ENCODE measurements at places on chromosomes 6 and 20. TPM values are rescaled to one million over a fixed set of nuclear protein-coding genes. Genes with fewer than 3 reads are reported as not detected.

The SLC22A3 gene
- not detected for total RNA-seq

The BPIFB4 gene
- total RNA-seq = not detected

The IRF4 gene
- 438 TPM for total RNA-seq

The CLPSL2 gene
- total RNA-seq = not detected

The FRK gene
- 0.08 TPM for total RNA-seq

The RSPO4 gene
- total RNA-seq = not detected

The ZBTB46 gene
- total RNA-seq = not detected

The TCF15 gene
- total RNA-seq = 0.23 TPM

The PTCHD4 gene
- total RNA-seq = not detected

The NHLRC1 gene
- total RNA-seq = 0.19 TPM

DNA sequence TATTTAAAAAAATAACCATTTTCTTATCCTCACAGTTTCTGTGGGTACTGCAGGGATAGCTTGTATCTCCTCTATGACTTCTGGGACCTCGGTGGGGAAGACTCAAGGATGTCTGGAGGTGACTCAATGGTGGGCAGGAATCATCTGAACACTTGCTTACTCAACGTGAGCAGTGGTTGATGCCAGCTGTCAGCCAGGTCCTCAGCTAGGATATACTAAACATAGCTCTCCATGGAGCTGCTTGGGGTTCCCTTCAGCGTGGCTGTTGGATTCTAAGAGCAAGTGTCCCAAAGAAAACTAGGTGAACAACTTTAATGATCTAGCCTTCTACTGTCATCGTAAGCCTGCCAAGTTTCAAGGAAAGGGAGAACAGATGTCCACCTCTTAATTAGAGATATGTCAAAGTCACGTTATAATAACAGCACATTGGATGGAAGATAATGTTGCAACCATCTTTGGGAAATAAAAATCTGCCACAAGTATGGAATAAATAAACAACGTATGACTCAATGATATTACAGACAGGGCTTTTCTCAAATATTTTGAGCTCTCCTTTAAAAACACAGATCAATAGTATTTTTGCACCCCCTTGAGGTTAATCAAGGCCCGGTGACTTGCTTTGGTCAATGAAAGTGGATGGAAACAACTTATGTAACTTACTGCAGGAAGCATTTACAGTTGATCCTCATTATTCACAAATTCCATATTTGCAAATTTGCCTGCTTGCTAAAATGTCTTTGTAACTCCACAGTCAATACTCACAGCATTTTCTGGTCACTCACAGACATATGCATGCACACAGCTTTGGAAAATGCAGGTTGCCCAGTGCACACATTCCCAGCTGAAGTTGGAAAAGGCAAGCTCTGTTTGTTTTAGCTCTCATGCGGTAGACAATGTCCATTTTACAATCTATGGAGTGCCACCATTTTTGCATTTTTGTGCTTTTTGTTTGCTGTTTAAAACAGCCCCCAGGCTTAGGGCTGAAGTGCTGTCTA is 6.6 kb upstream of the HEBP2 start:
- H3K36me3 ChIP-seq = no peaks in the 10 kb centered on the region
- H3K4me1 ChIP-seq = no peaks in the 10 kb centered on the region
- no peak for DNase-seq
- H3K27ac ChIP-seq = no peak overlapping the region

DNA sequence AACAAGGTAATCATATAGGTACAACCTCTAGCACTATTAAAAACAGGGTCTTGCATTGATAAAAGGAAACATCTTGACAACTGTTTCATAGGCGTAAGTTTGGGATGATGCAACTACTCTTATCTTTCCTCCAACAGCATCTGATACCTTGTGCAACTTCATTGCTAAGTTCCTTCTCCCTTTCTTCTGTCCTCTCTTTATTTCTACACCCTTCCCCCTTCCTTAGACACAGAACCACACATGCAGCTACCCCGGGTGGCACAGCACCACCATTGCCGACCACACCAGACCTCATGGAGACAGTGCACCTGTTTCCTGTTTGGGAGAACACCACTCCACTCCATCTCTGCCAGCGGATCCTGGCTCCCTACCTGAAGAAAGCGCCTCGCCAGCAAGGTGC is 14.4 kb downstream of the MYB start:
- DNase-seq = no peak
- peaks cover 19% of the 10 kb centered on the region for H3K4me1 ChIP-seq
- H3K4me3 ChIP-seq = no peak overlapping the region
- peak overlapping the region; percentile 30 for H3K27ac ChIP-seq
- no peaks in the 10 kb centered on the region for H3K27me3 ChIP-seq

GRCh38 chr6:96837081-96837971 is at the start of gene GPR63:
GPR63 (minus strand) TSS chr6:96837477; CDS start chr6:96799731, 37,746 bp downstream.
- peaks cover 66% of the 10 kb centered on the region for H3K27me3 ChIP-seq
- H3K36me3 ChIP-seq = no peaks in the 10 kb centered on the region
- H3K4me3 ChIP-seq = peak within 1 kb of the TSS; percentile 85

DNA sequence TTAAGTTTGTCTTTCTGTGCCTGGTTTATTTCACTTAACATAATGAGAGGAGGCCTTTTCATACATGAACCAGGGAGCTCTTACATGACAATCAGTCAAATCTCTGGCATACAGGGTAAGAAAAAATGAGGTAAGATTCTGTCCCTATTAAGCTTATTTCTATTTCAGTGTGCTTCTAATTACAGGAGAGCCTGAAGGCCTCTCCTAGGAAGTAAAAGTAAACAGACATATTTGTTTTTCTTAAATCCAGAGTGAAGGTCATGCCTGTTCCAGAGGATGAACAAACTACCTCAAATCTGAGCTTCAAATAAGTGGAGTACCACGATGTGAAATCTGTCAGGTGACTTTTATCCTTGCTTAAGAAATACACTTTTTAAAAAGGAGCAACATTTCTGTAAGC is 72.6 kb downstream of the POPDC3 start:
- no peaks in the 10 kb centered on the region for H3K36me3 ChIP-seq
- no peak overlapping the region for H3K27ac ChIP-seq
- peaks cover 9% of the 10 kb centered on the region for H3K27me3 ChIP-seq
- no peaks in the 10 kb centered on the region for H3K4me1 ChIP-seq
- H3K4me3 ChIP-seq = no peak overlapping the region

DNA sequence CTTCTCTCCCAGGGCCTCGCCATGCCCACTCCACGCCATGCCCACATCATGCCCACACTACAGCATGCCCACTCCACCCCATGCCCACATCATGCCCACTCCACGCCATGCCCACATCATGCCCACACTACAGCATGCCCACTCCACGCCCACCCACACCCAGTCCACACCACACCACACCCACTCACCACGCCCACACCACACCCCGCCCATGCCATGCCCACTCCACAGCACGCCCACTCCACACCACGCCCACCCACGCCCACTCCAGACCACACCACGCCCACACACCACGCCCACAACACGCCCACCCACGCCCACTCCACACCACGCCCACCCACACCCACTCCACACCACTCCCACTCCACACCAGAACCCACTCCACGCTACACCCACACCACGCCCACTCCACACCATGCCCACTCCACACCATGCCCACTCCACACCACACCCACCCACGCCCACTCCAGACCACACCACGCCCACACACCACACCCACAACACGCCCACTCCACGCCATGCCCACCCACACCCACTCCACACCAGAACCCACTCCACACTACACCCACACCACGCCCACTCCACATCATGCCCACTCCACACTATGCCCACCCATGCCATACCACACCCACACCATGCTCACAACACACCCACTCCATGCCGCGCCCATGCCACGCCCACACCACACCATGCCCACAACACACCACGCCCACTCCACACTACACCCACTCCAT is 88.6 kb downstream of the ERMARD start:
- no peak overlapping the region for H3K4me3 ChIP-seq
- no peak for DNase-seq
- H3K27ac ChIP-seq = no peak overlapping the region
- no peaks in the 10 kb centered on the region for H3K4me1 ChIP-seq
- H3K36me3 ChIP-seq = no peaks in the 10 kb centered on the region

DNA sequence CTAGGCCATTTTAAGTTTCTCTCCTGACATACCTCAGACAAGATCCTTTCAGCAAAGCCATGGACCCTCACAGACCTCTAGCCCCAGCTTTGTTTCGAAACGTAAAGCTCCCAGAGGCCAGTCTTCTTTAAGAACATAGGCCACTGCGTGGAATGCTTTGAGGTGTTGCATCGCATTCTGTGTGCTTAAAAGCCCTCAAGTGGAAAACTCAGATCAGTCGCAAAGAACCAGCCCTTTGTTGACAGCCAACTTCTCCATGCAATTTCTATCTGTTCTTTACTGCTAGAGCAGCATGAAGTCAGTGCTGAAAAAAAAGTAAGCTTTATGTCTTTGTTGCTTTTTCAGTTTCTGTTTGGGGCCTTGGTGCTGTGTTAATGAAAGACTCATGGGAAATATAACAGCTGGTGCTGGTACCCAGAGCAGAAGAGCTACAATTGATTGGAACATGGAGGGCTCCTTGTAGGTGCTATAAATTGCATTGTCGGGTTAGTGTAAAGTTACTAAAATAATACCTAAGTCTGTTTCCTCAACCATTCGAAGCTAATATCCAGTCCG is 142.6 kb downstream of the MAP3K7 start:
- DNase-seq = no peak
- H3K4me1 ChIP-seq = peaks cover 46% of the 10 kb centered on the region
- H3K36me3 ChIP-seq = peaks cover 5% of the 10 kb centered on the region
- no peaks in the 10 kb centered on the region for H3K27me3 ChIP-seq

GRCh38 chr6:26141378-26141904 is 54.2 kb downstream of the HFE start:
- H3K4me3 ChIP-seq = no peak overlapping the region
- no peak overlapping the region for H3K27ac ChIP-seq
- no peak for DNase-seq
- no peaks in the 10 kb centered on the region for H3K36me3 ChIP-seq
- no peaks in the 10 kb centered on the region for H3K27me3 ChIP-seq
- peaks cover 2% of the 10 kb centered on the region for H3K4me1 ChIP-seq

- H3K4me1 ChIP-seq = peaks cover 25% of the 10 kb centered on the region
- no peaks in the 10 kb centered on the region for H3K27me3 ChIP-seq
- H3K4me3 ChIP-seq = no peak overlapping the region
- no peak overlapping the region for H3K27ac ChIP-seq
- H3K36me3 ChIP-seq = peaks cover 39% of the 10 kb centered on the region
Observed at GRCh38 chr6:39102071-39102820, 12.7 kb downstream of the SAYSD1 start.

DNA sequence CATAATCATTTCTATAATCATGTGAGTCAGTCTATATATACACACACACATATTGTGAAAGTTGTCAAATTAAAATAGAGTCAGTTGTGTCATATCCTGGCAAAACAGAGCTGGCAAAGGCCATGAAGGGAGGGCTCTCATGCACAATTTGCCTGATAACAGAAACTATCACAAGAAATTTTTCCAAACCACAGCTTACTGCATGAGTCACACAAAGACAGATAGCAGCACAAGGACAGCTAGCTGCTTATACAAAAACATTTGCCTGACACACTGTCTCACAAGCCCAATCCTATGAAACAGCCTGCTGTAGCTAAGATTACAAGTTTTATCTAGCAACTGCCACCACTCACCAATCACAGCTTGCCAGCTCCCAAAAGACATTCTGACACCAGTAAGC is 848.5 kb upstream of the MAN1A1 start:
- H3K36me3 ChIP-seq = no peaks in the 10 kb centered on the region
- H3K27me3 ChIP-seq = no peaks in the 10 kb centered on the region
- H3K4me1 ChIP-seq = peaks cover 3% of the 10 kb centered on the region
- peak; percentile 1 for DNase-seq

DNA sequence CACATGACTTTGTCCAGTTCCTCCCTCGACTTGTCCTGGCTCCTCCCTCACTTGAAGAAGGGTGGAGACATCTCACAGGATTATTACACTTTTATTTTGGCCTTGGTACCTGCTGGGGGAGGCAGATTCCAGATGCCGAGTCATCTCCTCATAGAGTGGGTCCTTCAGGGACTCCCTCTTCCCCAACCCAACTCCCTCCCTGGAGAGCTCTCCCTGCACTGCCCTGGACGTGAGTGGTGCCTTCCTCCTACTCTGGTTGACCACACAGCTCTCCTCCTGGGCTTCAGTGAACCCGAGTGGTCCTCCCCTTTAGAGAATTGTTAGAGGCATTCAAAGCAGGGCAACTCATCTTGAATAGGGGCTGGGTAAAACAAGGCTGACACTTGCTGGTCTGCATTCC is 40.9 kb upstream of the MC3R start:
- H3K4me1 ChIP-seq = no peaks in the 10 kb centered on the region
- peaks cover 3% of the 10 kb centered on the region for H3K27me3 ChIP-seq
- no peak overlapping the region for H3K4me3 ChIP-seq
- no peaks in the 10 kb centered on the region for H3K36me3 ChIP-seq
- no peak for DNase-seq

DNA sequence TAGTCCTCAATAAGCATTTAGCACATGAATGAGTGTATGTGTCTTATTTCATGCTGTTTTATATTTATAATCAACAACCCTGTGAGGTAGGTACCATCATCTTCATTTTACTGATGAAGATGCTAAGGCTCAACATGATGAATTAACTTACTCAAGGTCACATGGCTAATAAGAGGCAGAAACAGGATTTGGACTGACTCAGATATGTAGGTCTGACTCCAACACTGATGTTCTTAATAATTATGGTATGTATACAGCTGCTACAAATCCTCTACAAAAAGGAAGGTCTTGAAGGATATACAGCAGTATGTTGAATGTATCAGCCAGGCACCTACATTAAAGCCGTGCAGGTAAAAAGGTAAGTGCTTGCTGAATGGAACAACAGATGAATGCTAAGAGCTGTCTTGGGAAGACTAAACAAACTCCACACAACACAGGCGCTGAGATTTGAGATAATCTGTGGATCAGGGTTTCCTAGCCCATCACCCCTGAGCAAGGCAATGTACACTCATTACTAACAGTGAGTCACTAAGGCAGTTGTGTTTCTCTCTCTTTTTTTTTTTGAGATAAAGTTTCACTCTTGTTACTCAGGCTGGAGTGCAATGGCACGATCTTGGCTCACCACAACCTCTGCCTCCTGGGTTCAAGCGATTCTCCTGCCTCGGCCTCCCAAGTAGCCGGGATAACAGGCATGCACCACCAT is 31.9 kb downstream of the TTI1 start:
- peaks cover 7% of the 10 kb centered on the region for H3K4me1 ChIP-seq
- no peaks in the 10 kb centered on the region for H3K27me3 ChIP-seq
- peaks cover 29% of the 10 kb centered on the region for H3K36me3 ChIP-seq

- DNase-seq = no peak
- H3K27me3 ChIP-seq = peaks cover 9% of the 10 kb centered on the region
- H3K4me3 ChIP-seq = no peak overlapping the region
- H3K27ac ChIP-seq = no peak overlapping the region
- no peaks in the 10 kb centered on the region for H3K4me1 ChIP-seq
Observed at GRCh38 chr6:106728296-106728870, 99.0 kb downstream of the QRSL1 start.

DNA sequence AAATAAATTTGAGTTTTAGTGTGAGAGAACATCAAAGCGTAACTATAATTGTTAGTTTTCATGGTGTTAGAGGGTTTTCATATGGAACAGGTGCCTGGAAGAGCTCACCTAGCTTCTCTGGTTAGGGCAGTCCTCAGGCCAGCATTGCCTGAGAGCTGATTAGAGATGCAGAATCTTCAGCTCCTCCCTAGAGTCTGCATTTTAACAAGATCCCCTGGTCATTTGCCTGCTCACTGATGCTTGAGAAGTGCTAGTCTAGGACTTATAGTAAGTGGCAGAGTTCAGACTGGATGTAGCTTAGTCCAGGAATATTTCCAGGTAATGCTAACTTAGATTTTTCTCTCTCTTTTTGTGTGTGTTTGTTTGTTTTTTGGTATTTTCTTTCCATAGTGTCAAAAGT is 21.7 kb upstream of the SMIM26 start:
- no peaks in the 10 kb centered on the region for H3K27me3 ChIP-seq
- peaks cover 23% of the 10 kb centered on the region for H3K36me3 ChIP-seq
- H3K27ac ChIP-seq = no peak overlapping the region
- peaks cover 3% of the 10 kb centered on the region for H3K4me1 ChIP-seq

Data from activated naive CD8-positive, alpha-beta T cell treated with anti-CD3 and anti-CD28 coated beads for 36 hours (primary cell).